RPMI8226 (cell line): ENCODE measurements at places on chromosomes 12 and 14.

DNA sequence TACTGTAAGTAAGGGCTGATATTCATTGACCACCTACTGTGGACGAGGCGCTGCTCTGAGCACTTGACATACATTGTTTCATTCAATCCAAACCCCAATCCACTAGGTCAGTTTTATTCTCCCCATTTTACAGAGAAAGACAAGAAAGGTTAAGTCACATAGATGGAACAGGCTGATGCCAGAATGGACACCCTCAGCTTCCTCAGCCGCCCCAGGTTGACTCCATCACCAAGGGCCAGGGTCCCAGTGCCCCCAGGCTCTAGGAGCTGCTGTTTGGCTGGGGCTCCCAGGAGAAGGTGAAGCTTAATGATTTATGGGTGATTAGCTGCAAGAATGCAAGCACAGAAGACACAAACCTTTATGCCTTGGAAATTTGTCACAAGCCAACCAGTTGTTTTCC lies 671 bp upstream of the AQP2 start:
- DNase-seq: no peak

DNA sequence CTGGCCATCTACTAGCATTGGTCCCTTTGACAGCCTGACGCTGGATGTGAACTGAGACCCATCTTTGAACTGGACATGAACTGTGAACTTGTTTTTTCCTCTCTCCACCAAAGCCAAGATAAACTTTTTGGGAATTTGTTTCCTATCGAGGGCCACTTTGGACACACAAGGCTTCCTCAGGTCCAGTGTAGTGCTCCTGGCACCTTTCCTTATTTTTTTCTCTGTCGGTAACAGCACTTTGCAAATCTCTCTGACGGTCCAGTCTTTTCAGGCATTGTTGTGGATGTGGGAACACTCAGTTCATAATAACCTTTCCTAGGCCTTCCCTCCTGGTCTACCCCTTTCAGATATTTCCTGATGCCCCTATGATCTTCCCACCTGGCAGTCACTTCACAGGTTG lies 5.0 kb downstream of the KCNA1 start:
- no peak for DNase-seq

- no peak for DNase-seq
Measured at GRCh38 chr12:121530600-121531355, 50.0 kb downstream of the KDM2B start.

- DNase-seq: peak; percentile 58
Measured at GRCh38 chr12:96985515-96986362, 78.7 kb downstream of the NEDD1 start.

DNA sequence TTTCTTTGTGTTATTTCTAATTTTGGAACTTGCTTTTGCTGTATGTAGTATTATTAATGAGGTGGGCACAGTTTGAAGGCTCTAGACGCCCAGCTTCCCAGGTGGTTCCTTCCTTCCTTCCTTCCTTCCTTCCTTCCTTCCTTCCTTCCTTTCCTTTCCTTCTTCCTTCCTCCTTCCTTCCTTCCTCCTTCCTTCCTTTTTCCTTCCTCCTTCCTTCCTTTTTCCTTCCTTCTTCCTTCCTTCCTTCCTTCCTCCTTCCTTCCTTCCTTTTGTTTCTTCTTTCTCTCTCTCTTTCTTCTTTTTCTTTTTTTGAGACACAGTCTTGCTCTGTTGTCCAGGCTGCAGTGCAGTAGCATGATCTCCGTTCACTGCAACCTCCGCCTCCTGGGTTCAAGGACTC lies 906.7 kb downstream of the AACS start:
- DNase-seq: no peak

GRCh38 chr14:64844272-64844671 lies 35.4 kb downstream of the SPTB start:
- peak; percentile 48 for DNase-seq

GRCh38 chr12:130371296-130371695 lies 33.6 kb downstream of the PIWIL1 start:
- no peak for DNase-seq

- no peak for DNase-seq
Measured at GRCh38 chr12:88471331-88472045, 108.8 kb downstream of the KITLG start.

DNA sequence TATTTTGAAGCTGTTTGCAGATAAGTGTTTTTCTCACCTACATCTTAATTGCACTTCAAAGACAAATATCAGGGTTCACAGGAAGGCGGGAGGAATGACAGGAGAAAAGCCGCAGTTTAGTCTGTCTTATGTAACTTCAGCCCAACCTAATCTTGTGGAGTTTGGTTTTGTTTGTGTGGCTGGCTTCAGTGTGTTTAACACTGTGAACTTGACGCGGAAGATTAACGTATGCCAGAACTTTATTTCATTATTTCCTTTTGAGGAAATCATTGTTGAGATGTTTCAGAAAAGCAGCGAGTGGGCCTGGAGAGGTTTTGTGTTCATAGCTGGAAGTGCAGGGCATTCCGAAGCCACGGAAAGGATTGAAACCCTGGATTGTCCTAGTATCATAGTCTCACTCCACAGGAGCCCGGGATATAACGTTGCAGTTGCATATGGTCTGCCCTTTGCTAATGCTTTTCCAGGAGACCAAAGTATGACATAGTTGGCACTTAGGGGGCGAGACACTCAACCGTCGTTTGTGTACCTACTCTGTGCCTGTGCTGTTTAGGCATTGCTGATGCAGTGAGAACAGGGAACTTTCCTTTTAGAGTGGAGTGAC lies 2.0 kb downstream of the PELI2 start:
- no peak for DNase-seq

DNA sequence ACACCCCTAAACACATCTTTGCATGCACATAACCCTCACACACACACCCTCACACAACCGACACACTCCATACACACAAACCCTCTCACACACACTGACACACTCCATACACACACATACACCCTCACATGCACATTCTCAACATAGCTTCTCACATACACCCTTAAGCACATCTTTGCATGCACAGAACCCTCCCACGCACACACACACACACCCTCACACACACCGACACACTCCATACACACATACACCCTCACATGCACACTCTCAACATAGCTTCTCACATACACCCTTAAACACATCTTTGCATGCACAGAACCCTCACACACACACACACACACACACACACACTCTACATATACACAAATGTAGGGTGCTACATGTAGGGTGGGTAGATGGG lies 72.5 kb upstream of the NOS1 start:
- DNase-seq: no peak

DNA sequence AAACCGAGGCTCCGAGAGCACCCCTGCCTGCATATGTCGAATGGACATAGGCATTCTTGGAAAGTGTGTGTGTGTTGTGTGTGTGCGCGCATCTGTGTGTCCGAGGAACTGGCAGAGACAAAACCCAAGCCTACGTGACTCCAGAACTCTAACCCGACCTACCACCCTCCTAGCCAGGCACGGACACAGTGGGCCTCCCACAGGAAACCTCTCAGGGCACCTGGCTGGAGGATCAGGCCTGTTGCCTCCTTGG lies 556 bp upstream of the PGF start:
- no peak for DNase-seq

DNA sequence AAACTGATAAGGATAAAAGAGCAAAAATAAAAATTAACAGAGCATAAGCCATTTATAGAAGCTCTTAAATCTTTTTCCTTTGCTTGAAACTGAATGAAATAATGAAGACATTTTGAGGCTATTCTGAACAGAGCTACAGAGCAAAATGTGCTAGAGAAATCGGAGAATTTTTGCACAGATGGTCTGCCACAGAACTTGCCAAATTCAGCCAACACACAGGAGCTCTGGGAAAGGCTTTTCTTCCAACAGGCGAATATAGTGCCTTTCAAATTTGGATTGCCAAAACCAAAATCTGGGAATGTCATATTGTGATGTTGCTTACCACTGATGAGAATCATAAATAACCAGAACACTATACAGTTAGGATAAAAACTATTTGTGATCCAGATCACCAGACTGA lies 406.3 kb downstream of the RPL10L start:
- no peak for DNase-seq

DNA sequence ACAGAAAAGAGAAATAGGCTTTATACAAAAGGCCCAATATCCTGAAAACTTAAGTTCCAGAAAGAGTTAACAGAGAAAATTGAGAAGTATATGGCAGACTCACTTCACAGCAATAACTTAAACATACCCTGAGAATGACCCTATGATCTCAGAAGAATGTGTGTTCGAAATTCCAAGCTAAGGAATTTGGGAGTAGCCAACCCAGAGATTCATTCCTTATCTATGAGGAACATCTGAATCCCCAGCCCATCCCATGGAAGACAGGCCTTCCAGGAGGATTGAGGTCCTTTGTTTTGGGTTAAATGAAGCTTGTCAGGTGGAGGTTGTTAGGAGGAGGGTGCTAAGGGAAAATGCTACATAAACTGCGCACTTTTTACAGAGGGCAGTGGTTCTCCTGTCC lies 7.5 kb upstream of the SAV1 start:
- no peak for DNase-seq

GRCh38 chr14:21056520-21057163 lies 980 bp upstream of the RNASE8 start:
- no peak for DNase-seq

DNA sequence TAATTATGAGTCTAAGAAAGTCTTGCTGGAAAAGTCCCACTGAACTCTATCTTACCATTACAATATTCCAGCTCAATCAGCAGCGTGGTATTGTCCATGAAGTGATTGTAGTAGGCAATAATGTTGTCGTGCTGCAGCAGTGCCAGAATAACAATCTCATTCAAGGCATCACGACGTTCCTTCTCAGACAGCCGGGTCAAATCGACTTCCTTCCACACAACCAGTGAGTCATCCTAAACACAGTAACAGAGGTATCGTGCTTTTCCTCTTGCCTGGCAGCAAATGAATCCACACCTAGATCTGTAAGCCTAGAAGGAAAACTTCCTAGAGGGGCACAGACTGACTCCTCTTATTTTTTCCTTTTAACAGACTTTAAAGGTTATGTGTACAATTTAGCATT lies 2.9 kb downstream of the NEK9 start:
- no peak for DNase-seq

DNA sequence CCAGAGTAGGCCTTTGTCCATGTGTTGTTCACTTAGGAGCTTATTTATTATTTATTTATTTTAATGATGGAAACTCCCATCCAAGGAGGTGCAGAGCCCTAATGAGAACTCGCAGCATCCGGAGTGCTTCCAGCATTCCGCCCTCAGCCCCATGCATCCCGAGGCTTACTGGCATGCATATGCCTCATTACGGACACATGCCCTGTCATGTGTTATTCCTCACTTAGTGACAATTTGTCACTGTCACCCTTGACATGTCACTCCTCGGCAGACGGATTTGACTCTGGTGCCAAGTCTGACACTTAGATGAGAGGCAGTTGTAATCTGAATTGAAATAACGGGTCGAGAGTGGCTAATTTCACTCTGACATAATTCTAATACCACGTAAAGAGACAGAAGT lies 132.8 kb downstream of the VRK1 start:
- DNase-seq: no peak

DNA sequence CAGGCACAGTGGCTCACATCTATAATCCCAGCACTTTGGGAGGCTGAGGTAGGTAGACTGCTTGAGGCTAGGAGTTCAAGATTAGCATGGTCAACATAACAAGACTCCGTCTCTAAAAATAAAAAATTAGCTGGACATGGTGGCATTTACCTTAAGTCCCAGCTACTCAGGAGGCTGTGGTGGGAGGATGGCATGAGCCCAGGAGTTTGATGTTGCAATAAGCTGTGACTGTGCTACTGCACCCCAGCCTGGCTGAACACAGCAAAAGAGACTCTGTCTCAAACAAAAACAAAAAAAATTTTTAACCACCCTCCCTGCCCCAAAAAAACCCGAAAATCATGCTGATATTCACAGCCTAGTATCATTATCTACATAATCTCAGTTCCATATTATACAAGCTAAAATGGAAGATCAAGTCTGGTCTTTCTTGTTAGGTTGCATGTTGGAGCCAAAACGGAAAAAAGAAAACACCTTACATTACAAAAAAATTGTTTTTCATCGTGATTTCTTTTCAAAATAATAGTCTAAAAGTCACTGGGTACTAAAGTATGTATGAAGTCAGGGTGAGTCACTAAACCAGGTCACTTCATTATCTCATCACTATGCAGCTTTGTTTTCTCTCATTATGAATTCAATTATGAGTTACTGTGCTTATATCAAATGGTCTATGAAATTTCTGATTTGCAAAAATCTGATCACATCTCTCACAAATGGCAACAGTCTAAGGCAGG lies 13.8 kb downstream of the GXYLT1 start:
- DNase-seq: no peak

GRCh38 chr14:21003788-21004346 lies 4.8 kb downstream of the SLC39A2 start:
- no peak for DNase-seq

DNA sequence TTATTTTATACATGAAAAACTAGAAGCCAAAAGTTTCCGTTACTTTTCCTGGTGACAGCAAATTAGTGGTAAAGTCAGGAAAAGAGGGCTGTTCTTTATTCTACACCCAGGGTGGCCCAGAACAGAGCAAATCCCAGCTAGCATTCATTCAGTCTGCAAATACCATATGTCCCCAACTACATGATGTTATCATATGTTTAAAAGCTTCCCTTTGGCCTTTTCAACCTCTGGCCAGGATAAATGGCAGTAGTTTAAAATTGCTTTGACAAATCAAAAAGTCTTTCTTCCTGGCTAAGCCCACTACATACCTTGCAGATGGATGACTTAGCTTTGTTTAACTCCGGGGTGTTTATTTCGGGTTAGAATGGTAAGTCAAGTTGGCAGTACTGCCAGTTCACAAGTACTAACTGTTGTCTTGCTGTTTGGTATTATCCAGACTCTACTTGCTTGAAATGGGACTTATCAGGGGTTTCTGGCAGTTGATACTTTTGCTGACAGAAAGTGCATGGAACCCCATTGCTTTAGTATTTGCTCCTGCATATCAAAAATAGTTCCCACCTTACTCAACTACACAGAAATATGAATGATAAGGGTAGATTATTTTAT lies 69.7 kb downstream of the PKP2 start:
- no peak for DNase-seq
